ENCODE measurements at places on chromosomes 1 and 21.

DNA sequence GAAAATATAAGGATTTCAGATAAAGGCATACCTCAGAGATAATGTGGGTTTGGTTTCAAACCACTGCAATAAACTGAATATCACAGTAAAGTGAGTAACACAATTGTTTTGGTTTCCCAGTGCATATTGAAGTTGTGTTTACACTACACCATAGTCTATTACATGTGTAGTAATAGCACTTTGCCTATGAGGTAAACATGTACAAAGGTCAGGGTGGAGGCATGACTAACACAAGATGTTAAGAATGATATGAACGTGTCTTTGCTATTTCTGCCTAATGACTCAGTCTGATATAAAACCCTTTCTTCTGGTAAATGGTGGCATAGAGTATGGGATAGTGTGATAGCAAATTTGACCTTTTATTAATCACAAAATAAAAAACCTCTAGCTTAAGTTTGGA lies 621.5 kb upstream of the ADGRL2 start:
- peak; percentile 96 for DNase-seq

GRCh38 chr1:22884806-22885530 lies 87.7 kb downstream of the LACTBL1 start:
- no peak for DNase-seq

DNA sequence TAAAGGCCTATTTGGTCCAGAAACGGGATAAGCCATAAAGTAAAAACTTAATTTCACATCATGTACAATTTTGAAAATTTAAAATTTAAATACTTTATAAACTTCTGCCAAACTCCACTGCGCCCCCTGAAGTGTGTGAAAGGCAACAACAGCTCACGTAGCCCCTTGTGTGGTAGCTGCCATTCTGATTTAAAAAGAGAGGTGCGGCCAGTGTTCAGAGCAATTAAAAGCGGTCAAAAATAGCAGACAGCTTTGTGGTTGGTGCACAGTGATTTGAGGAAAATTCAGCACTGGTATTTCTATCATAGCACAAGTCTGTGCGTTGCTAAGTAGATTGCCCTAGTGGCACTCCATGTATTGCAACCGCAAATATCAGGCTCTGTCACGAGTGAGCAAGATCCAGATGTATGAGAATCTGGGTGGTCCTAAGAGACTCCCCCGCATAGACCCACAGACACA lies 122.5 kb downstream of the ATG4C start:
- DNase-seq: peak; percentile 32

DNA sequence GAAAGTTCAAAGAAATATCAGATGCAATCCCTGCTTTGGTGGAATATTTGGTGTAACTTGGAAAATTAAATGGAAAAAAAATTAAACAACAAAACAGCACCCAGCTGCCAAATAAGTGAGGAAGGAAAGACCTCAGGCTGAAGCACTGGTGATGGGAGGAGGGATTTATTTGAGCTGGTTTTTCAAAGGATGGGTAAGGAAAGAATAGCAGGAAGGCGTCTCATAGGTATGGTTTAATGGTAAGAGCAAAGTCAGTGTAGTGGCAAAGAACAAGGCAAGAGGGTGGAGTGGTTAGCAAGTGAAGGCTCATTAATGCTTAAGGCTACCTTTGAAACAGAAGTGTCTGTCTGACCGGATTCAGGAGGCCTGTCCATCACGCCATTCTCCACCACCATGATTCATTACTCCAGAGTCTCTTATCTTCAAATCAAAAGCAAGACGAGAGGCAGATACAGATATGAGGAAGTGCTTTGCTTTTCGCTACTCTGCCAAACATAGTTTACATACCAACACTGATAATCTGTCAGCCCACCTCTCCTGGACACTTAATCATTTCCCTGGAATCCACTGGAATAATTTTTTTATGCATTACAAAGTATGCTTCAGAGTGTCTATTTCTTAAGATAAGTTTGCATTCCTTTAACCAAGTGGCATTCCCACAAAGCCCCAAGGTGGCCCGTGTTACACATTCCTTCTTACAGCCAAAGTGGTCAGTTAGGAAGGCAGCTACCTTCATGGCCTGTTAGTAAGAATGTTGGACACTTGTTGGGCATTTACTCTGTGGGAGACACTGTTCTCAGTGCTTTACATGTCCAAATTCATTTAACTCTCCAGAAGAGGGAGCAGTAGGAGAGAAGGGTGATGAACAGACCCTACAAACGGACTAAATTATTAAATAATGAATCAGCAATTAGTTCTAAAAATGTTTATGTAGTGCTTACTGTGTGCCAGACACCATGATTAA lies 146.6 kb downstream of the ROR1 start:
- peak; percentile 72 for DNase-seq

DNA sequence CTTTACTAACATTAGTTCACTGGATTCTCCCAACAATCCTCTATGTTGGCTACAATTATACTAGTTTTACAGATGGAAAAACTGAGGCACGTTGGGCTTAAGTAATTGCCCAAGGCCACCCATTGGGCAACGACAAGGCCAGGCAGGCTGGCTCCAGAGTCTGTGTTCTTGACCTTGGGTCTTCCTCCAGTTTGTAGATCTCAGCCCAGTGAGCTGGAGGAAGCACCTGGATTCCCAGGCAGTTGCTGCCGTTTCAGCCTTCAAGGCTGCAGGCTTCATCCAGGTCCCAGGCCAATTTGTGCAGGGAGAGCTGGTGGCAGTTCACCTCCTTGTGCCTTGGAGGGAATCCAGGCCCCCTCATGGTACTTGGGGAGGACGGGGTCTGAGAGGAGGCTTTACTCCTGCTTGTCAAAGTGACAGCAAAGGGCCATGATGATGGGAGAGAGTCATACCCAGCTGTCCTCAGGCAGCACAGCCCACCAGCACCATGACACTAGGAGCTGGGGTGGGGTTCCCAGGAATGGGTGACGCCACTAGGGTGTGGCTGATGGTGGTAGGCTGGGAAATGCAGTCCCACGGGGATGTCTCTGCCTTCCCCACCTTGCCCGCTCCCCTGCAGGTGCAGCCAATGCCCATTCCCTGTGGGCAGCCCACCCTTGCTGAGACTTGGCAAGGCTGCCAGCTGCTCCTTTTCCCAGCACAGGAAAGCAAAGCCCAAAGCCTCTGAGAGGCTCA lies 27.1 kb downstream of the PKP1 start:
- no peak for DNase-seq

- DNase-seq: no peak
Measured at GRCh38 chr21:33189237-33189636, 40.5 kb upstream of the IFNAR2 start.

- peak; percentile 86 for DNase-seq
Measured at GRCh38 chr1:153985341-153985912, 712 bp downstream of the RAB13 start.

Data from ELR (cell line).